Activated CD8-positive, alpha-beta T cell treated with anti-CD3 and anti-CD28 coated beads, Interleukin-2, amount 10 ng/mL, durations not matched to agents 7 days and 5 days (primary cell): ENCODE measurements at places on chromosomes 5 and 9. TPM values are rescaled to one million over a fixed set of nuclear protein-coding genes. Genes with fewer than 3 reads are reported as not detected.

- peak; percentile 39 for DNase-seq
- peaks cover 48% of the 10 kb centered on the region for H3K4me1 ChIP-seq
These were observed 11.4 kb upstream of the ENG start for GRCh38 chr9:127865645-127866464.

- no peak for DNase-seq
- H3K36me3 ChIP-seq: no peaks in the 10 kb centered on the region
These were observed 278.0 kb upstream of the SMC2 start for GRCh38 chr9:103816146-103816545.

GRCh38 chr9:114181607-114182409, 26.5 kb downstream of the COL27A1 start:
- H3K4me3 ChIP-seq: no peak overlapping the region
- DNase-seq: no peak
- peaks cover 4% of the 10 kb centered on the region for H3K27me3 ChIP-seq

DNA sequence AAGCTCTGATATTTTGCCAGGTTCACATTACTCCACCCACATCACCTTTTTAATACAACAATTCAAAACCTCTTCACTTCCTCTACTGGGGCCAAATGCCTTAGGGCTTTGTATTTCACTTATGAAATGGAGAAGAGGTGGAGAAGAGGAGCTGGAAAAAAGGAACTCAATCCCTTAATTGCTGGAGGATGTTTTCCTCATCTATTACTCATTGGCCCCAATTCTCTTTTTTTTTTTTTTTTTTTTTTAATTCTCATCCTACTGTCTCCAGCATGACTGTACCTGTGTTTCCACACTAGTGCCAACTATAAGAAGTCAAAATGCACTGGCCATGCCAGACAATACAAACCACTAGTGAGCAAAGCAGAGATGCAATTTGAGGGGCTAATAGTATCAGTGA, 20.9 kb downstream of the FAM13B start:
- no peaks in the 10 kb centered on the region for H3K27me3 ChIP-seq
- H3K36me3 ChIP-seq: peaks cover 51% of the 10 kb centered on the region
- H3K4me3 ChIP-seq: no peak overlapping the region
- peaks cover 7% of the 10 kb centered on the region for H3K4me1 ChIP-seq
- no peak overlapping the region for H3K27ac ChIP-seq

- H3K27me3 ChIP-seq: no peaks in the 10 kb centered on the region
- H3K36me3 ChIP-seq: no peaks in the 10 kb centered on the region
- H3K4me3 ChIP-seq: no peak overlapping the region
- DNase-seq: no peak
- H3K4me1 ChIP-seq: no peaks in the 10 kb centered on the region
These were observed 323.5 kb downstream of the LRRC70 start for GRCh38 chr5:62902126-62902525.

- H3K4me1 ChIP-seq: peaks cover 78% of the 10 kb centered on the region
- H3K27me3 ChIP-seq: no peaks in the 10 kb centered on the region
- H3K4me3 ChIP-seq: peak overlapping the region; percentile 40
- peak overlapping the region; percentile 56 for H3K27ac ChIP-seq
These were observed 11.3 kb downstream of the AHRR start for GRCh38 chr5:332843-333242.

DNA sequence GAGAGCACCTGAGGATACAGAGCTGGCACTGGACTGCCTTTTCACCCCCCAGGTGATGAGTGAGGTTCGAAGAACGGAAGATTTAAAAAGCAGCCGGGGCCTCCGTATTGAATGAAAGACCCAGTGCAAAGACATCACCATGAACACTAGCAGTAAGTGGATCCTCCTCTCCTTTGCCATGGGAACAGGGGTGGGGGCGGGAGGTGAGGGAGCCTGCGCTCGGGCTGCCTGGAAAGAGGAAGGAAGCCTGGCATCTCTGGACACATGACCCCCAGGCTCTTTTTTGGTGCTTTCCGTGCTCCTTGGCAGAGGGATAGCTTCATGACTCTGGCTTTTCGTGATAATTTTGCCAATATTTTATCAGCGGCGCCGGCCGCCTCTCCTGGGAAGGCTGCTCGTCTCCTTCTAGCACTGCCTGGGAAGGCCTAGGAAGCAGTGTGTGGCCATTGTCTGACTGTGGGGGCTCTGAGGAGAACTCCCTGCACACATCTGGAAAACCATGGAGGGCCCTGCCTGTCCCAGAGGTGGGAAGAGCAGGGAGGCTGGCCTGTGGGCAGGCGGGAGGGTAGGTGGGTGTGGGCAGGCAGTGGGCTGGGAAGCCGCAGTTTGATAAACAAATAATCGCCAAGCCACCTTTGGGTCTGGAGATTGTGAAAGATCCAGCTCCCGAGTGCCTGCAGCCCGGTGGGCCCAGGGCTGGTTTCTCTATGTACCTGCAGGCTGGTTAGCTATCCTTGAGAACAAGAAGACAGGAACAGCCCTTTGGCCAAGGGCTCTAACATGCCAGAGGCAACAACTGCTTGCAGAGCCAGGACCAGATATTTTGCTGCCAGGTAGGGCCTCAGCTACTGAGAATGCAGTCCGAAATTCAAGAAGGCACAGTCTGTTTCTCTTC, 911 bp downstream of the ABLIM3 start:
- no peaks in the 10 kb centered on the region for H3K36me3 ChIP-seq
- H3K27ac ChIP-seq: no peak overlapping the region
- DNase-seq: no peak
- peak overlapping the region; percentile 45 for H3K4me3 ChIP-seq

GRCh38 chr5:174798551-174798951, 74.2 kb downstream of the MSX2 start:
- H3K27me3 ChIP-seq: peaks cover 13% of the 10 kb centered on the region
- no peak overlapping the region for H3K4me3 ChIP-seq
- H3K36me3 ChIP-seq: no peaks in the 10 kb centered on the region
- DNase-seq: no peak
- no peak overlapping the region for H3K27ac ChIP-seq

DNA sequence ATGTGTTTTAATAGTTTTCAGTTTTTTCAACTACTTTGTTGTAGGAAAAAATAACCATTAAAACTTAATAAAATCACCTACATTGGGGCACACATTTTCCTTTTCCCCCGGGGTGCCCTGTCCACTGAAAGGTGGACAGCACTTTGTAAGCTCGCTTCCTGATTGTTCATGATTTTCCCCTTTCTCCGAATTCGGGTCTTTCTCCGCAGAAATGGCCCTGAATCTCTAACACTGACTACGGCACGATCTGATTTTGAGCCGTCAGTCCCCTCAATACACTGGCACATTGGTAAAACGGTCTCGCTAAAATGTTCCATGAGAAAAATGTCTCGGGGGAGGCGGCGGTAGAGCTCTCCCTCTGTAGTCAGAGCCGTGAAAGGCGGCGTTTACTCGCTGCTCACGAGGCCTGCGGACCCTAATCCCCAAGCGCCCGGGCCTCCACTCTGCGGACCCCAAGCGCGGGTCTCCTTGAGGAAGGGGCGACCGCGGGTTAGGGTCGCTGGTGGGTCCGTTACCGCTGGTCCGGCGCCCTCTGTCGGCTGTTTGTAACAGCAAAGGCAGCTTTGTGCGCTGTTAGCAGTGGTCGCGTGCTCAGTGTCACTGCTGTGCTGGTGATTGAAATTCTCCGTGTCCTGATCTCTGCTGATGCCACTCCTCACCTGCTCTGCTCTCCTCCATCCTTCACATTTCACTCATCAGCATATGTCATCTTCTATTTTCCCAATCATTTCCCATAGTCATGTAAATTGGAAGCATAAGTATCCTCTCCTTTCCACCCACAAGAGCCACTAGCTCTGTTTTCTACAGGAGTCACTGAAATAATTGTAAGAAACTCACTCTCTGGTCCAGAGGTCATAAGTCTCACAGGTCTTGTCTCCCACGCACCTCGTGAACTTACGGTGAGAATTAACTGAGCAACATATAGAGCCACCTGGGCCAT, 10.8 kb upstream of the IFNA2 start:
- peak; percentile 70 for DNase-seq
- H3K4me1 ChIP-seq: peaks cover 5% of the 10 kb centered on the region
- peaks cover 53% of the 10 kb centered on the region for H3K27me3 ChIP-seq
- no peaks in the 10 kb centered on the region for H3K36me3 ChIP-seq
- H3K4me3 ChIP-seq: peak overlapping the region; percentile 48
- H3K27ac ChIP-seq: no peak overlapping the region

DNA sequence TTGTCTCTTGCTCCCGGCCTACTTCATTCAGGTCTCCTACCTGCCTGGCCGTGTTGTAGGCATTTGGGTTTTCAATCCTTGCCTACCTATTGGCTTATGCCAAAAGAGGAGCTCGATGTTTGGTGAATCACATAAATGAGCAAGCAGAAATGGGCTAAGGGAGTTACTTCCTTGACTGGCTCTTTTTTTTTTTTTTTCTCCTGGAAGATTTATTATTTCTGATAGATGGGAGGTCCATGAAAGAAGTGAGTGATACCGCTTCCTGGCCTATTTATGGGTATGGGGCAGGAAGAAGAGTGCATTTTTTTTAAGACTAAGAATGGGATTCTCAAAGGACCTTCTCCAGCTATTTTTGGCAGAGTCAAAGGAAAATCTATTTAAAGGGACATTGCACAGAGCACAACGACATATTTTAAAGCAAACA, 294.1 kb downstream of the ARHGAP26 start:
- H3K27ac ChIP-seq: no peak overlapping the region
- H3K4me3 ChIP-seq: no peak overlapping the region
- no peak for DNase-seq
- H3K27me3 ChIP-seq: no peaks in the 10 kb centered on the region

DNA sequence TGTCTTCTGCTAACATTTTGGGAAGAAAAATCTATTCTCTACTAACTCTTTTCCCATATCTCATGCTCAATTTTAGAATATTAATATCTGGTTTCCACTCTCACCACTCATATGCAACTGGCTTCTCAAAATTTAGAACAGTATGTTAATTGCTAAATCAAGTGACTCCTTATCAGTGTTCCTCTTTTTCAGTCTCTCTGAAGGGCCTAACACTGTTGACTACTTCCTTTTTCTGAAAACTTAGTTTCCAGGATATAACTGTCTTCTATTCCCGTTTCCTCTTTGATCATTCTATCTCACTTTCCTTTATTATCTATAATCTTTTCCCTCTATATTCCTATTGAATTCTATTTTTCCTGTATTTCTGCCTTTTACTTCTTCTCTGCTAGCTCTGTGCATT, 1717.2 kb upstream of the C9orf72 start:
- no peak for DNase-seq
- no peak overlapping the region for H3K4me3 ChIP-seq
- H3K4me1 ChIP-seq: no peaks in the 10 kb centered on the region
- H3K36me3 ChIP-seq: no peaks in the 10 kb centered on the region
- no peak overlapping the region for H3K27ac ChIP-seq
- H3K27me3 ChIP-seq: no peaks in the 10 kb centered on the region

GRCh38 chr5:60366489-60366888, 333.5 kb downstream of the DEPDC1B start:
- no peak overlapping the region for H3K27ac ChIP-seq
- no peak for DNase-seq
- no peaks in the 10 kb centered on the region for H3K27me3 ChIP-seq
- H3K4me1 ChIP-seq: no peaks in the 10 kb centered on the region
- H3K4me3 ChIP-seq: no peak overlapping the region

DNA sequence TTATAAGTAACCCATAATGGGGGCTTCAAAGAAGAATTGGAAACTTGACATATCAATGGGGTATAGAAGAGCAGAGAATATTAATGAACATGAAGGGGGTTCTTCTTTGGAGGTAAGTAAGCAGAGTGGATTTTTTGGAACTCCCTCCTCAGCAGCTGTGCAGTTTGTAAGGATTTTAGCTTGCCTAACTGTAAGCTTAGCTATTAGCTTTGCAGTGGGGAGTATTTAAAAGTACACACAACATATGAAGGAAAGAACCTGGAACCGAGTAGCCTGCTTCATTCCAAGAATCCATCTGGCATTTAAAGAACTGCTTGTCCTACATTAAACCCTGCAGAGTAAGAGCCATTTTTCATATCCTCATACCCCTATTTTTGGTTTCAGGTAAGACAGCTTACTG, 2.2 kb upstream of the PBX3 start:
- peaks cover 26% of the 10 kb centered on the region for H3K27me3 ChIP-seq
- H3K27ac ChIP-seq: no peak overlapping the region
- DNase-seq: no peak

DNA sequence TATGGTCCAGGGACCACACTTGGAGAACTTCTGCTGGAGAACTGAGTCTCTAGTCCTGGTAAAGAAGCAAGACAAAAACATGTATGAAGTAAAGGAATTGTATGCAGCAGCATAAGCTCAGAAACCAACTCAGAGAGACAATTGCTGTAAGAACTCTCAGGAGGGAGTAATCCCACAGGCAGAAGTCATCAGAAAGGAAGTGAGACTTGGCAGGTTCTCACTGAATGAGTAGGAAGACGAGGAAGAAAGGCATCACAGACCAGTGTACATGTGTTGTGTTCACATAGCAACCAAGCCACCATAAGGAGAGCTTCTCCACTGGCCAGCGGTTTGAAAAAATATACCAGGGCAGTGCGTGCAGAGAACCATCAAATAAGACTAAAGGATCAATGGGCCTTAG, 57.9 kb upstream of the FST start:
- no peak overlapping the region for H3K4me3 ChIP-seq
- no peaks in the 10 kb centered on the region for H3K4me1 ChIP-seq
- H3K27ac ChIP-seq: no peak overlapping the region
- no peak for DNase-seq
- peaks cover 15% of the 10 kb centered on the region for H3K27me3 ChIP-seq

GRCh38 chr9:134215420-134215698, 51.0 kb upstream of the RNU6ATAC start:
- no peak overlapping the region for H3K4me3 ChIP-seq
- H3K27ac ChIP-seq: no peak overlapping the region
- no peaks in the 10 kb centered on the region for H3K4me1 ChIP-seq
- no peaks in the 10 kb centered on the region for H3K27me3 ChIP-seq
- H3K36me3 ChIP-seq: no peaks in the 10 kb centered on the region

GRCh38 chr9:134230092-134230941, 66.0 kb upstream of the RNU6ATAC start:
- no peaks in the 10 kb centered on the region for H3K36me3 ChIP-seq
- H3K4me3 ChIP-seq: no peak overlapping the region
- H3K27me3 ChIP-seq: no peaks in the 10 kb centered on the region
- no peak overlapping the region for H3K27ac ChIP-seq

GRCh38 chr9:129627556-129628440, 1.8 kb downstream of the NTMT1 start:
- peaks cover 61% of the 10 kb centered on the region for H3K4me1 ChIP-seq
- peaks cover 21% of the 10 kb centered on the region for H3K36me3 ChIP-seq
- H3K4me3 ChIP-seq: peak overlapping the region; percentile 80
- no peak for DNase-seq

- no peak for DNase-seq
- H3K27me3 ChIP-seq: no peaks in the 10 kb centered on the region
- no peak overlapping the region for H3K4me3 ChIP-seq
- no peaks in the 10 kb centered on the region for H3K36me3 ChIP-seq
- H3K27ac ChIP-seq: no peak overlapping the region
These were observed 2233.8 kb upstream of the C9orf72 start for GRCh38 chr9:29806937-29807618.

GRCh38 chr5:122454541-122454940, 142.5 kb downstream of the SNCAIP start:
- H3K27ac ChIP-seq: no peak overlapping the region
- no peak overlapping the region for H3K4me3 ChIP-seq
- no peaks in the 10 kb centered on the region for H3K36me3 ChIP-seq

GRCh38 chr5:74895906-74896305, 29.7 kb upstream of the FAM169A start:
- no peak overlapping the region for H3K27ac ChIP-seq
- H3K36me3 ChIP-seq: no peaks in the 10 kb centered on the region
- H3K4me1 ChIP-seq: no peaks in the 10 kb centered on the region

LPAR1 gene
- total RNA-seq: not detected

PCDHGC5 gene
- not detected for total RNA-seq

LCN10 gene
- total RNA-seq: 2.4 TPM

RUSC2 gene
- total RNA-seq: 1.9 TPM

GADD45G gene
- total RNA-seq: 7.4 TPM

TLR4 gene
- 0.16 TPM for total RNA-seq

LURAP1L gene
- not detected for total RNA-seq

ZNF462 gene
- total RNA-seq: not detected

SLC4A9 gene
- total RNA-seq: 0.16 TPM

SLC6A3 gene
- total RNA-seq: not detected
